Endothelial cell of umbilical vein (primary cell): ENCODE measurements at places on chromosomes 5 and 9.

DNA sequence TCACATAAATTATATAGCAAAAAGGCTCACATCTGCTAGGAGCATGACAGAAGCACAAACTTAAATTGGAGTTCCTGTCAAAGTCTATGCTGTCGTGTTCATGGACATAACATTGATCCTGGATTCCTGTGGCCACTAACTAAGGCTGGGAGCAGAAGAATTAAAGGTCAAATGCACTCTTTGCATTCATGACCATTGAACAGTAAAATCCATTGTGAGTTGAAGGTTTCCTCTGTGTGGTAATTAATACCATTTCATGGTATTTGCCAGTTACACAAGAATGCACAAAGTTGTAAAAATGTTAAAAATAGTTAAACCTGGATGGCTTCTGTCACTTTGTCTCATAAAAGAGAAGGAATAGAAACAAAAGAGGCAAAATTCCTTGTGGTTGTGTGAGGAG, 242.6 kb downstream of the NPR3 start:
- no peak for DNase-seq

DNA sequence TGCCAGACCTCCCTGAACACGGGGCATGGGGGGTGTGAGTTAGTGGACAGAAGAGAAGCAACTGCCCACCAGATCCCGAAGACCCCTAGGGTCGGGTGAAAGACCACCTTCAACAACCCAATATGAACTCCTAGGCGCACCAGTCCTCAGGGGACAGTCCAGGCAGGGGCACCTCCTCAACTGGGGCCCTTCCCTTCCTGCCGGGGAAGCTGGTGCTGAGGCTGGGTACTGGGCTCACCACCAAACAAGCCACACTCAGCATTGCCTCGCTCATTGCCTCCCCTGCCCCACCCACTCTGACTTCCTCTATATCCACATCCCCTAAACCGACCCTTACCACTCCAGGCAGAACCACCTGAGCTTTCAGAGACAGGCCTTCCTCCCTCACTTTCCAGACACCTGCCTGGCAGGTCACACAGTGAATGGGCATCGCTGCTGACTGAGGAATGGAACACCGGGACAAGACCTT, 42.5 kb downstream of the SEMA4D start:
- DNase-seq = no peak

GRCh38 chr5:40260361-40260760, 419.4 kb upstream of the PTGER4 start:
- DNase-seq = peak; percentile 18

GRCh38 chr5:153476767-153477166, 13.7 kb upstream of the GRIA1 start:
- DNase-seq = peak; percentile 53

DNA sequence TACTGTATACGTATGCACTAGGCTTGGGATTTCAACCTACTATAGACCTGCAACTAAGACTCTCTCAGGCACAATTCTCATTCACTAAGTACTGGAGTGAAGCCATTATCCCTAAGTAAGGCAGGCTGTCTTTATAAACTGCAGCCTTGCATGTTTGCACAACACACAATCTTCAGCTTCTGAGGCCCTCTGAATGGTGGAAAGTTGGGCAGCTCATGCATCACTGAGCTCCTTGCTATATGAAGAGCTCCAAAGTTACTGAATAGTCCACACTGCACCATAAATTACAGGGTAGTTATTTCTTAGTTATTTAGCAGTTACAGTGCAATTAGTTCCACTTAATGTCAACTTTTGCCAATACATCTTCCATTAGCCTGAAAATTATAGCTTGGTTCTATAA, 384.6 kb downstream of the BRINP1 start:
- DNase-seq = no peak
